Liver (tissue), 10 donors: ENCODE measurements at places on chromosomes 3 and 15. TPM values are rescaled to one million over a fixed set of nuclear protein-coding genes. Genes with fewer than 3 reads are reported as not detected.

DNA sequence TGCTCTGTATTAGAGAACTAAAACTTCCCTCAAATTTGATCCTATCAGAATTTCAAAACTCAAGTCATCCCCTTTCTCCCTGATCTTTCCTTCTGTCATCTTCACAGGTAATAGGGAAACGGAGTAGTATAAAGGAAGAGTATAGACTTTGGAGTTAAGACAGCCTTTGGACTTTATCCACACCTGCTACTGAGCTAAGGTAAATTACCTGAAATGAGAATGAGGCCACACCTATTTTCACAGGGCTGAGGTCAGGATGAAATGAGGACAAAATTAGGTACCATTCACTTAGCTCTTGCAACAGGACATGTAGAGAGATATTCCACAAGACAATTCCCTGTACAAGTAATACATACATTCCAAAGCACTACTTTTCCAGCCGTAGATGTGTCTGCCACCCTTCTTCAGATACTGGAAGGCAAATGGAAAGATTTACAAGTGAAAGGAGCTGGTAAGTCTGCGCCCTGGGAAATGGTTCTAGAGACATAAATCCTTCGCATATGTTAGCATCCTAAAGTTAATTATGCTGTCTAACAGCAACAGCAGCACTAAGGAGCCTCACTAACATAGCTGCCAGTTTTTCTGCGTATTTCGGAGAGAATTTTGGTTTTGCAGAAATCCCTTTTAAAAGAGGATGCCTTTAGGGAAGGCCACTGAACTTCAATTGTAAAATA is 461.8 kb downstream of the SHQ1 start:
- DNase-seq: no peak

- DNase-seq: no peak
Observed at GRCh38 chr3:181906338-181906737, 194.6 kb downstream of the SOX2 start.

DNA sequence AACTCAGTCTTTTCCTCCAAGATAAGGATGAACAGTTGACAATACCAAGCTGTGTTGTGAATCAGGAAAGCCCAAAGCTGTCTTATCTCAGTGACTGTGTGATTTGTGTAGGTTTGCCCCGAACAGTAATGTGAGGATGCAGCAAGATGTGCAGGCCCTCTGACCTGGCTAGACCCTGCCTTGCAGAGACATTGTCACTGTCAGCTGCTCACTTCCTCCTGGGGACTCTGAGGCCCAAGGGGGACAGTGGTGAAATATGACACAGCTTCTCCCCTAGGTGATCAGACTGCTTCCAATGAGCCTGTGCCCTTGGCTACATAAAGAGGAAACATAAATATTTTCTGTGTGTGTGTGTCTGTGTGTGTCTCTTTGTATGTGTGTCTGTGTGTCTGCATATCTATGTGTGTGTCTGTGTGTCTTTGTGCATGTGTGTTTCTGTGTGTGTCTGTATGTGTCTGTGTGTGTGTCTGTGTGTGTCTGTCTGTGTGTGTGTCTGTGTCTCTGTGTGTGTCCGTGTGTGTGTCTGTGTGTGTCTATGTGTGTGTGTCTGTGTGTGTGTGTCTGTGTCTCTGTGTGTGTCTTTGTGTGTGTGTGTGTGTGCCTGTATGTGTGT is 21.7 kb downstream of the LRRK1 start:
- no peak for DNase-seq

DNA sequence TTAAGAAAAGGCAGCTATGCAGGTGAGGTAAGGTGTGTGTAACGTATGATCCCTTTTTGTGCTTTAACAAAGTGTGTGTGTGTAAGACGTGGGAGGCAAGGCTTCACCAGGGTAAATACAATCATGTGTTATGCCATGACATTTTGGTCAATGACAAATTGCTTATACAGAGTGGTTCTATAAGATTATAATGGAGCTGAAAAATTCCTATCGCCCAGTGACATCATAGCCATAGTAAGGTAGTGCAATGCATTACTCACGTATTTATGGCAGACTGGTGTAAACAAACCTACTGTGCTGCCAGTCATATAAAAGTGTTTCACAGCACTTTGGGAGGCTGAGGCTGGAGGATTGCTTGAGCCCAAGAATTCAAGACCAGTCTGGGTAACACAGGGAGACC is 60.2 kb upstream of the LCTL start:
- no peak for DNase-seq

GRCh38 chr15:99507016-99507503 is 58.7 kb upstream of the MEF2A start:
- no peak for DNase-seq

DNA sequence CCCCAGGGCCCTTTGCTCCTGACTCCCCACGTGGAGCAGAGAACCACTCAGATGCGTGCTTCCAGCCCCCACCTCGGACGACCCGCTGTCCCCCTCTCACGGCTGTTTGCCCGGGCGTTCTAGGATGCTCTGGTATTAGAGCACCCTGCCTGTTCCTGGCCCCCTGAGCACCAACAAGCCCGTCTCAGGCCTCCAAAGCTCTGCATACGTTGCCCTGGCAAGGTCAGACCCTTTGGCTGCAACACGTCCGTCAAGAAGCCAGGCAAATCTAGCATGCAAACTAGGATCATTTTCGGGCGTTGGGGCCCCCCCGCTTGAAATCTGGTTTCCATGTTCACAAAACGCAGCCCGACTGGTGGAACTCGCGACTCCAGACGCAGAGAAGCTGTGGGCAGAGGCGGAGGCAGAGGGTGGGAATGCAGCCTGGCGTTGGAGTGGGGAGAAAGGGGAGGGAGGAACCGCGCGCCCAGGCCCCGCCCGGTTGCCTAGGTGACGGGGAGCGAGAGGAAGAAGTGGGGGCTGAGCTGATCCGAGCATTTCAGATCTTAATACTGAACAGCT is 86.2 kb upstream of the PIAS1 start:
- peak; percentile 59 for DNase-seq

The ERC2 gene
- not detected for polyA plus RNA-seq

- DNase-seq: no peak
Observed at GRCh38 chr3:80492162-80492561, 724.4 kb upstream of the ROBO1 start.

DNA sequence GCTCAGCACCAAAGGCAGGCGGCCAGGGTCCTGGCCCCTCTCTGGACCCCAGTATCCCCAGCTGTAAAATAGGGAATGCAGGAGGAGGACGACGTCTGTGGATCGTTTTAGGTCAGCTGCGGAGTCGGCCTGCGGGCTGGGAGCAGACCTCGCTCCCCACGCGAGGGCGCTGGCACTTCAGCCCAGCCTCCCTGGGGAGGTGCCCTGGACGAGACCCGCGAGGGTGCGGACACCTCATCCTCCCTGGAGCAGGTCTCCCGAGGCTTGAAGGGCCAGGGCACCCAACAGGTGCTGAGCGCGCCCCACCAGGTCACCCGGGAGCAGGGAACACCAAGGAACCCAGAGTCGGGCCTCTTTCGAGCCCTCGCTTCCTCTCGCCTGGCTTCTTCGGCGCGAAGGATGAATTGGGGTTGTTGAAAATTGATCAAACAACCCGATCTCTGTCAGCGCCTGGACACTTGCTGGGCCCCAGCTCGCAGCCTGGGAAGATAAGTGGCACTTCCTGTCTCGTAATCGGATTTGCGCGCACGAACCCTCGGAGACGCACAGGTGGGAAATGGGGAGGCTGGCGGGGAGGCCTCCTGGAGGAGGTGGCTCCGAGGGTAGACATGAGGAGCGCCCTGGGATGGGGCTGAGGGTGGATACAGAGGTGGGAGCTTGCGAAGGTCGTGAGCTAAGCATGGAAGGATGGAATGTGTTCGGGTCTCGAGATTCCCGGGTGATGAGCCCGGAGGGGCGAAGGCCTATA is 588 bp upstream of the VIPR1 start:
- peak; percentile 46 for DNase-seq

GRCh38 chr15:62050115-62050514 is 10.1 kb downstream of the VPS13C start:
- no peak for DNase-seq

GRCh38 chr3:139893267-139893962 is 41.6 kb upstream of the CLSTN2 start:
- DNase-seq: no peak

- peak; percentile 49 for DNase-seq
Observed at GRCh38 chr15:101489599-101490407, at the start of gene PCSK6. Gene PCSK6, minus strand, starts transcription at chr15:101489707. Its CDS starts 37 bp downstream, at chr15:101489670.

DNA sequence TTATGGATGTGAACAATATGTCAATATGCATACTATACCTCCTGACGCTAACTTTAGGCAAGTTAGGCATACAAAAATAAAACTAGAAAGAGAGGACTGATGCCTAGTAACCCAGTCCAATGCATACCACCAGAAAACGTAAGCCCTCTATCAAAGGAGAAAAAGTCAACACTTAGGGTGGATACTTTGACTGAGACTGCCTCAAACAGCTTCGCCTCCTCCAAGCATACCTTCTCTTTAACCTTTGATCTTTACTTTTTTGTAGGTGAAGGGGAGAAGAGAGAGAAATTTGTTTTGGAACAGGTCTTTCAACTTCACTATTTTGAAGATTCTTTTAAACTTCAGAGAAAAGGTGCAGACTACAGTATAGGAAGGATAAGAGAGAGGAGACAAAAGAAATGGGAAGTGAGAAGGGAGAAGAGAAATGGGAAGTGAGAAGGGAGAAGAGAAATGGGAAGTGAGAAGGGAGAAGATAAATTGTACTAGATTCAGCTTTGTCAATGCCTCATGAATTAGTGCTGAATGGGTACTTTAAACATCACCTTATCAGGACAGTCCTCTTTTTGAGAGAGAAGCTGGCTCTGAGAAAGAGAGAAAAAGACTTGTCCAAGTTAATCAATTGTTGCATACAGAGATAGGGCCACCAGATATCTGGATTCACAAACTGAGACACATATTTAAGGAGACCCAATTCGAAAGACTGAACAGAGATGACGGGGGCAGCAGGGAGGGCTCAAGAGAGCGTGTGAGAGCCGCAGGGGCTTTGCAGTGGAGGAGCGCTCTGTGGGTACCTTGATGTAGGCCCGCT is 1.0 kb downstream of the P3H2 start:
- no peak for DNase-seq

GRCh38 chr3:141849056-141849815 is 27.2 kb upstream of the ATP1B3 start:
- DNase-seq: peak; percentile 65

- no peak for DNase-seq
Observed at GRCh38 chr15:80550908-80551260, 144.2 kb upstream of the ABHD17C start.

GRCh38 chr3:151230646-151231045 is 27.6 kb upstream of the GPR171 start:
- DNase-seq: no peak

DNA sequence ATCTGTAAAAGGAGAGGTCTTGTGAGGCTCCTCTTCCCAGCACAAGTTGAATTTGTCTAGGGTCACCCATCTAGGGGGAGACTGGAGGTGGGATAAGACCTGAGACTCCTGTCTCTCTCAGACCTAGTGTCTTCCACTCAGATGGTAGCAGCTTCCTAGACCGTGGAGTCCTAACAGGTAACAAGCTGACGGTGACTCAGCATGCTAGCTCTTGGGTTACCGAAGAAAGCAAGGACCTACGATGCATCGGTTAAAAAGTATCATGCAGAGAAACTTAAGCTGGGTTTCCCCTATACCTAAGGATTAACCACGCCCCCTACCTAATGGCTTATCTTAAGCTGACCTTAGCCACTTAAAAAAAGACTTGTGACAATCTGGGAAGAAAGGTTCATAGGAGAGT is 7.6 kb downstream of the LRRN1 start:
- DNase-seq: no peak

DNA sequence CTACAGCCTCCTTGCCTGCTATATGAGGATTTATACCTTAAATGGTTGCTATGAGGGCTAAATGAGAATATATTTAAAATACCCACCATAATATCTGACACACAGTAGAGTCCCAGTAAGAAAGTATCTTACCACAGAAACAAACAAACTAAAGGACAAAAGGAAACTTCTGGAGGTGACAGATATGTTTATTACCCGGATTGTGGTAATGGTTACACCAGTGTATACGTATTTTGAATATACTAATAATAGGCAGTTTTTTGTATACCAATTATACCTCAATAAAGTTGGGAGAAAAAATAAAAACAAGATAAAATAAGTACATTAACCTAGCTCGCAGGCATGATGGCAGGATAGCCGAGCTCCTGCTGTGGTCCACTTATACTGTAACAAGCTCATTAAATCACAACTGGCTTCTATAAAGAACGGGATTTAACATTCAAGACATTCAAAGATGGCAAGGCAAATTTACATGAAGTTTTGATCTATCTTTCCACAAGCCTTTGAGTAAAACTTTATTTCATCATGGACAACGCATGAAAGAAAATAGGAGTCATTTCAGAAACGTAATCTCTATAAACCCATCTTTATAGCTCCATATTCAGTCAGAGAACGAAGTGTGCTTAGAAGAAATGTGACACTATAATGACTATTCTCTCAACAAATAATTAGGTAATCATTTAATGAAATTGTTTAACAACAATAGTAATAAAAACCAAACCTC is 1.5 kb downstream of the RPN1 start:
- DNase-seq: no peak

- no peak for DNase-seq
Observed at GRCh38 chr15:44694416-44694815, 16.7 kb downstream of the PATL2 start.
